HT-29 (cell line): ENCODE measurements at places on chromosomes 16 and 17. TPM values are rescaled to one million over a fixed set of nuclear protein-coding genes. Genes with fewer than 3 reads are reported as not detected.

- DNase-seq, result peak; percentile 93
Observed at GRCh38 chr17:8119581-8120519, 1.5 kb upstream of the ALOXE3 start.

GRCh38 chr16:84332975-84333684 lies 35.2 kb upstream of the ATP2C2 start:
- peak; percentile 43 for DNase-seq

DNA sequence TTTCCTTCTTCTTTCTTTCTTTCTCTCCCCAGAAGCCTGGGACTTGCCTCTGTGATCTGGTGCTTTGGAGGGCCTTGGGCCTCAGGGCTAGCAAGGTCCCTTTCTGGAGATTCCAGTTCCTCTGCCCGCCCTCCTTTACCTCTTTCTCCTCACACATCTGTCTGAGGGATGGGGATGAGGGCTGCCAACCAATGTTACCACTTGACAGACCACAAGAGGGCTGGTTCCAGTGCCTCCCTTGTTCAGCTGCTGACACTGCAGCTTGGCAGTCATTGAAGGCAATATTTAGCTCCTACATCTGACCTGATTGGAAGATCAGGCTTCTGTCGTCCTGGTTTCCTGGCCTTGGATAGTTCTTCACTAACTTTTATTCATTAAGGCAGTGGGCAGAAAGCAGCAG lies 3.6 kb upstream of the ZNF652 start:
- peak; percentile 64 for DNase-seq

DNA sequence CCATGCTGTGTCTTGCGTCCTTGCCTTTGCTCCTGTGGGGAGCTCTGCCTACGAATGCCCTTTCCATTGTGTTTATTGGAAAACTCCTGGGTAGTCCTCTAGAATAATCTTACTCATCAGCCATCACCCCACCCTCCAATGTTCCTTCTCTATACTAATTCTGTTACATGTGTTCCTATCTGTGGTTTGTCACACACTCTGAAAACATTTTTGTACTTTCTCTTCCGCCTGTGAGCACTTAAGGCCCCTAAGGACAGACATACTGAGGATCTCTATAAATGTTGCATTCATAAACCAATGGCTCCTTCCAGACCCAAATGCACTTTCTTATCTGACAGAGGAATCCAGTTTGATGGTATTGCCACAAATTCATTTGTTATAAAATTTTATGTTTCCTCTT lies 53.9 kb upstream of the MON1B start:
- DNase-seq, result no peak

- DNase-seq, result no peak
Observed at GRCh38 chr17:70074956-70075355, at the start of gene KCNJ16. TSS of gene KCNJ16 (plus strand) at chr17:70075225. CDS start at chr17:70132088, 56,863 bp downstream.

GRCh38 chr16:65283181-65283651 lies 161.4 kb upstream of the CDH11 start:
- DNase-seq, result no peak

DNA sequence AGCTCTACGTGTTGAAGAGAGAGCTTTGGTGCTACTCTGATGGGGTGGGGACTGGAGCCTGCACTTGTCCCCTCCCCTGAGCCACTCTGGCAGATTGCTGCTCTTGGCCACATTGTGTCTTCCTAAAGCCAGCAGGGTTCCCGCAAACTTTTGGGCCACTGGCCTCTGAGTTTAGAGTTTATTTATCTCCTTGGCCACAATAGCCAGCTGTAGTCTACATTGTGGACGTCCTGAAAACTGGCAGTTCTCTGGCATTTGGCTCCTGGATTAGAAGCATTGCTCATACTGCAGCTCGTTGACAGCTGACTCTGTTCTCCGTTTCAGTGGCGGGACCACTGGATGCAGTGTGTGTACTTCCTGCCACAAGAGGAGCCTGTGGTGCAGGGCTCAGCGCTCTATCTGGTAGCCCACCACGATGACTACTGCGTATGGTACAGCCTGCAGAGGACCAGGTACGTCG lies 34.6 kb downstream of the PRMT7 start:
- no peak for DNase-seq

GRCh38 chr17:77332034-77332971 lies 191.5 kb downstream of the SEC14L1 start:
- DNase-seq, result peak; percentile 49

Gene MYO15B
- 29.0 and 36.8 TPM in 2 replicates for total RNA-seq

Gene KRT10
- 14.7 and 17.7 TPM in 2 replicates for total RNA-seq

Gene GAS7
- 0.13 and 2.1 TPM in 2 replicates for total RNA-seq
